Neural progenitor cell (in vitro differentiated cells): ENCODE measurements at places on chromosomes 4 and X. TPM values are rescaled to one million over a fixed set of nuclear protein-coding genes. Genes with fewer than 3 reads are reported as not detected.

GRCh38 chrX:145532176-145532780 is 285.0 kb downstream of the SPANXN1 start:
- DNase-seq, result no peak

DNA sequence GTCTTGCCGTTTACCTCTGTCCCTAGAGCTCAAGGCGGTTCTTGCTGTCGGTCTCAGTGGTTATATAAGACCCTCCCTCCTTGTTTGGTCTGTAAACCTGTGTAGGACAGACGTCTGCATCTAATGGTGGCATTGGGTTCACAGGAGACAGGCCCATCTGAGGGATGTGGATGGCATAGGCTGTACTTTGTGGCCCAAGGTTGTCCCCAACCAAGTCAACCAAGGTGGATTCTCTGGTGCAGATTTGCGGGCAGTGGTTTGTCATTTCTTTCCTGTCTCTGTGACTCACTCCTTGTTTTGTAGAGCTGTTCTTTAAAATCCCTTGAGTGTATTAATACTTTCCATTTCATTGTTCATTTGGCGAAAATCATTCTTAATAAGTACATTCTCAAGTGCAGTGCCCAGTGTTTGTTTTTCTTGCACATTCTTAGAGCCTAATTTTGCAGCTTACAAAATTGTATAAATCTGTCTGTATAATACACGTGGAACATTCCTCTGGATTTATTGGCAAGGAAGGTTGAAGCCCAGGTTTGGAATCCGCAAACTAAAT is 68.0 kb upstream of the TLR2 start:
- no peak for DNase-seq

DNA sequence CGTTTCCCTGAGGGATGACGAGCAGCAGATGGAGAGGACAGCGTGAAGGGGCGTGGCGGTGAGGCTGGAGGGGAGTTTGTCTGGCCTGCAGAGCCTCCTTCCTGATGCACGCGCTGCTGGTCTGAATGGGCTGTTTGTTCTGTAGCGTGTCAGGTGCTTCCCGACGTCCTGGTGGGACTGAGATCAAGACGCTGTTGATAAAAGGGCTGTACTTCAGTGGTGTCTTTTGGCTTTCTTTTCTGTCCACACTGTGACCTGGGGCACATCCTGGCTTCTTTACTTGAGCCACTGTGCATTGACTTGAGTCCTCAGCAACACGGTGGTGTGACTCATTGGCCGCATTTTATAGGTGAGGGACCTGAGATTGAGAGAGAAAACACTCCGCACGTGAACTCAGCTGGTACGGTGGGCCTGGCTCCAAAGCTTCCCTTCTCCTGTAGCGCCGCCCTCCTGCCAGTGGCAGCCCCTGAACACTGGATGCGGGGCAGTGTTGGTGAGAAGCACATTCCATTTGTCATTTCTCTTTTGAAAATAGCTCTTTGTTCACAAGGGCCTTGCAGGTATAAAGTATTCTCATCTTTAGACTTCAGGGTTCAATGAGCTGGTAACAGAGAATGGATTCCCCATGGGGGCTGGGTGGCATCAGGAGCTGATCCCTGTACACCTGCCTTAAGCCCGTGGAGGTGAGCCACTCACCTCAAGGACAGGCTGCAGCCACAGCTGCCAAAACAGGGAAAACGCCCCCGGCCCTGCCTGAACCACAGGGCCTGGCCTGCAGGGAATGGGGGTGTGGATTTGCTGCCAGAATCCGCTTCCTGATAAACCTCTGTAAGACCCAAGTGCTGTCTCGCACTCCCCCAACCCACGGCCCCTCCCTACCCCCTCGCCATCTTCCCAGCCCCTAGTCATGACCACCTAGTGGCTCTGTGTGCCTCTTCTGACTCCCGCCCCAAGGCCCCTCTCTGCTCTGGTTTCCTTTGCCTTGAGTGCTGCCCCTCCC is 29.2 kb downstream of the NSG1 start:
- DNase-seq, result no peak

- no peak for DNase-seq
These were observed 25.5 kb upstream of the MANBA start for GRCh38 chr4:102786279-102786678.

GRCh38 chr4:88751258-88752075 is 53.8 kb upstream of the NAP1L5 start:
- no peak for DNase-seq

FMR1 gene
- total RNA-seq, result 43.8 and 61.1 TPM in 2 replicates
